ENCODE measurements at places on chromosomes 6 and 20. TPM values are rescaled to one million over a fixed set of nuclear protein-coding genes. Genes with fewer than 3 reads are reported as not detected.

Gene USP49
- total RNA-seq: 0.30 TPM

Gene MAP7
- 17.7 TPM for total RNA-seq

Gene PAK5
- total RNA-seq: not detected

Gene CD83
- total RNA-seq: 6.2 TPM

Gene SAMD5
- total RNA-seq: 1.8 TPM

Gene PRR18
- not detected for total RNA-seq

Gene OXT
- not detected for total RNA-seq

Gene MATN4
- not detected for total RNA-seq

Gene PAX1
- not detected for total RNA-seq

Gene RNASET2
- 21.7 TPM for total RNA-seq

Gene CNKSR3
- total RNA-seq: 0.47 TPM

Gene PBOV1
- not detected for total RNA-seq

Gene RIOK1
- total RNA-seq: 16.9 TPM

Gene PRKN
- 0.39 TPM for total RNA-seq

Gene TRIM38
- total RNA-seq: 3.0 TPM

Gene GPSM3
- total RNA-seq: 13.3 TPM

Gene KCNK16
- total RNA-seq: not detected

Gene BPIFB4
- total RNA-seq: not detected

Gene IL17F
- total RNA-seq: not detected

Gene LTB
- 1.5 TPM for total RNA-seq

Gene GJA1
- total RNA-seq: 78.1 TPM

Gene RIMS4
- not detected for total RNA-seq

Gene FHL5
- total RNA-seq: not detected

Gene TREM1
- total RNA-seq: 0.31 TPM

Gene RBBP8NL
- not detected for total RNA-seq

Gene HLA-DQA1
- not detected for total RNA-seq

Gene BLOC1S5
- 7.9 TPM for total RNA-seq

Gene IL20RA
- total RNA-seq: 2.0 TPM

Gene ZNF311
- 0.84 TPM for total RNA-seq

Gene TXLNB
- total RNA-seq: not detected

Gene PKHD1
- not detected for total RNA-seq
